ENCODE measurements at places on chromosomes 12 and 14.
A peak's percentile ranks its signal among the peaks of the same experiment; 100 is the strongest.

DNA sequence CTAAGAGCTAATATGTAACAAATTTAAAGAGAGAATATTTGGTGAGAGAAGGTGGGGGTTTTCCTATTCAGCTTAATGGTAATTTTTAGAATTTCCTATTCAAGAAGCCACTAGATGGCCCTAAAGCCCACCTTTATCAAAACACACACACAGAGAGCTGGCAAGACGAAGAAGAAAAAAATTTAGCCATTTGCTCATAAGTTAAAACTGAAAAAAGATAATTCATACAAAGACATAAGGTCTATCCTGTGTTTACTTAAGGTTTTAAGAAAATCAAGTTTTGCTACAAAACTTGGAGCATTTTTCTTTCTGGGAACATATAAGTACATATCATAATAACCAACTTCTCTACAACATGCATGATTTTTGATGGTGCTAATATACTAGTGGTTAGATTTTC lies 46.8 kb upstream of the PCED1B start:
- DNase-seq = no peak

DNA sequence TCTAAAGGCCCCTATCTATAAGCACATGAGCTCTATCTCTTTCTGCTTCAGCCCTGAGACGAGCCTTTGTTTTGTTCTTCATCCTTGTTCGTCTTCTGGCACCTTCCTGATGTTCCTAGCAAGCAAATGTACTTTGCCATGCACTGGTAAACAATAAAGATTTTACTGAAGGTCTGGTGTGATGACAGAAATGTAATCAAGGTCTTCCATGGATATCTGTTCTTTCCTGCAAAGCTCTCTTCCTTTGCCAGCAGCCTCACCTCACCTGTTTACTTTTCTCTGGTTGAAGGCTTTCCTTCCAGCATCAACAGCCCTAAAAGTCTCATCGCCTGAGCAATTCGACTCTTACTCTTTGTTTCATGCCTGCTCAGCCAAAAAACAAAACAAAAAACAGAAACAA lies 330.3 kb downstream of the PCNX1 start:
- no peak for DNase-seq

GRCh38 chr14:95302667-95303506 lies 16.8 kb downstream of the CLMN start:
- DNase-seq = no peak

DNA sequence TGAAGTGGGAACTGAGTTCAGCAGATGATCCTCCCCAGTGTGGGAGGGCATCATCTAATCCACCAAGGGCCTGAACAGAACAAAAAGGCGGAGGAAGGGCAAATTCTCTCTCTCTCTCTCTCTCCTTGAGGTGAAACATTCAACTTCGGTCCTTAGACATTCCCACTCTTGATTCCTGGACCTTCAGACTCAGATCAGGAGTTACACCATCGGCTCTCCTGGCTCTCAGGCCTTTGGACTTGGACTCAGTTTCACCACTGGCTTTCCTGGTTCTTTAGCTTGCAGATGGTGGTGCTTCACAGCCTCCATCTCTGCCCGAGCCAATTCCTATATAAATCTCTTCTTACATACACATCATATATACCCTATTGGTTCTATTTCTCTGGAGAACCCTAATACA lies 73.2 kb downstream of the SPPL3 start:
- no peak for DNase-seq

GRCh38 chr14:105589161-105589925 lies 63.0 kb downstream of the TMEM121 start:
- DNase-seq = no peak

GRCh38 chr12:129296671-129297070 lies 443.4 kb downstream of the GLT1D1 start:
- no peak for DNase-seq

DNA sequence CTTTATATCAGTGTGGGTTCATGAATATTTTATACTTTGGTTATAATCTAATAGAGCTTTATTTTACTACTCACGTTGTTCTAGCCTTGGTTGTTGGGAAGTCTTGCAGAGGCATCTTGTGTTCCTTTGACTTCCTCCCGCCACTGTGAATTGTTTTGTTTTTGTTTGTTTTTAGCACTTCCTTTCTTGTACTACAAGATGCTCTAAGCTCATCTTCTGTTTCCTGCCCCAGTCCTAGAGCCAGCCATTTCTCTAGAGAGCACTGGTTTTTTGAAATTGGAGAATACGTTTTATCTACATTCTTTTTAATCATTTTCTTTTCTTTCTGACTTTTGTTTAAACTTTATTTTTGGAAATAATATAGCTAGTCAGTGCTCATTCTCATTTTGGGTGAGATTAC lies 15.9 kb upstream of the NUBPL start:
- no peak for DNase-seq

- peak; percentile 91 for DNase-seq
Measured at GRCh38 chr12:52023182-52023975, 16.6 kb downstream of the TAMALIN start.

DNA sequence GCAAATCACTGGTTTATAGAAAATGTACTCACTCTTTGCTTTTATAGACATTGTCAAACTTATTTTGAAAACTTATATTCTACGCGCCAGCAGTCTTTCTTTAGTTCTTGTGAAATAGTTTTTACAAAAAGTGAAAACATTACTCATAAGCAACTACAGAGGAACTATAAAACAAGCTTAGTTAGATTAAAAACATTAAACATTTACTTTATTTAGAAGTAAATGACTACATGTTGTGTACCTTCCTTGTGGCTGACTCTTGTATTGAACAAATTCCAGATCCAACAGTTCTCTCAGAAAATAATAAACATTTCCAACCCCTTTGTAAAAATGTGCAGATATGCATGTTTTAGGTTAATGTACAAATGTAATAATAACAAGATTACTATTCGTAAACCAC lies 198.5 kb downstream of the SOX5 start:
- DNase-seq = no peak

- DNase-seq = no peak
Measured at GRCh38 chr12:51185171-51185717, 12.3 kb upstream of the TFCP2 start.

GRCh38 chr14:31781578-31781977 lies 220.4 kb downstream of the NUBPL start:
- DNase-seq = no peak

- DNase-seq = no peak
Measured at GRCh38 chr14:77442196-77442595, 15.2 kb downstream of the VIPAS39 start.

DNA sequence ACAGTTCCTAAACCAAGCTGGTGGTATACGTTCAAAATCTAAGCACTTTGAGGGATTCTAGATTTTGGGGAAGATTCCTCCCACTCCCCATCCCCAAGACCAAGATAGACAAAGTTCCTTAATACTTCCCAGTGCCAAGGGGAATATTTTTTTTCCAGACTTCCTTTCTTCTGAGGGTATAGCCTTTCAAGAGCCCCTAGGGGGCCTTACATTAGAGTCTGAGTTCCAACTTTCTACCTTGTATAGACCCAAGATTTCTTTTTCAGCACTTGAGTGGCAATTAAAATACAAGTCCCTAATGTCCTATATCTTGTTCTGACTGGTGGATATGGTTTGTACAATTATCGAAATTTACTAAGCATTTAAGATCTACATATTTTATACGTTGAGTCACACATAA lies 28.7 kb upstream of the SOS2 start:
- DNase-seq = no peak

GRCh38 chr12:8605057-8605456 lies 7.6 kb downstream of the AICDA start:
- no peak for DNase-seq

- DNase-seq = no peak
Measured at GRCh38 chr12:79954037-79954610, 19.2 kb upstream of the PPP1R12A start.

- no peak for DNase-seq
Measured at GRCh38 chr12:123957196-123957595, 15.4 kb downstream of the CCDC92 start.

- DNase-seq = no peak
Measured at GRCh38 chr12:22228022-22228875, 106.3 kb downstream of the ST8SIA1 start.

GRCh38 chr12:9760120-9760519 lies 581 bp downstream of the CD69 start:
- DNase-seq = no peak

GRCh38 chr12:114963846-114964245 lies 279.9 kb upstream of the TBX3 start:
- no peak for DNase-seq

- DNase-seq = no peak
Measured at GRCh38 chr12:68378872-68379606, 46.9 kb upstream of the MDM1 start.

- DNase-seq = no peak
Measured at GRCh38 chr12:76508128-76508980, 51.2 kb downstream of the OSBPL8 start.

GRCh38 chr12:118946256-118946655 lies 35.1 kb upstream of the SRRM4 start:
- DNase-seq = no peak

- peak; percentile 64 for DNase-seq
Measured at GRCh38 chr12:132561427-132562156, 48.8 kb downstream of the LRCOL1 start.

DNA sequence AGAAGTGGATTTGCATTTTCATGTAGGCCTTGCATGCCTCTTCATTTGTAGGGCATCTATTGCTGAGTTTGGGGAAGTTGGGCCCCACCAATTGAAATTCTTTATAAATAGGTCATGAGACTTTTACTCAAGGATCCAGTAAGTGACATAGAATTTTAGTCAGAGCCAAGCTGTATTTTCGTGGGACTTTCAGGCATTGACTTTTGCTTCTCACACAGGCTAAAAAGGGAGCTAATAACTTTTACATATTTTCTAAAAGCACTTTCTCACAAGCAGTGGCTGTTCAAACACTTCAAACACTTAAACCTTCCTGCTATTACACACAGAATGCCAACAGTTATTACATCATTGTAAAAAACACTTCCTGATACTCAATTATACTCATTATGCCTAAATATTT lies 260.5 kb downstream of the MSRB3 start:
- no peak for DNase-seq

GRCh38 chr12:52659395-52659794 lies 7.4 kb upstream of the KRT2 start:
- no peak for DNase-seq

GRCh38 chr14:74620497-74620921 lies 8.5 kb upstream of the LTBP2 start:
- DNase-seq = no peak

- no peak for DNase-seq
Measured at GRCh38 chr14:20428010-20428365, 8.0 kb downstream of the KLHL33 start.

DNA sequence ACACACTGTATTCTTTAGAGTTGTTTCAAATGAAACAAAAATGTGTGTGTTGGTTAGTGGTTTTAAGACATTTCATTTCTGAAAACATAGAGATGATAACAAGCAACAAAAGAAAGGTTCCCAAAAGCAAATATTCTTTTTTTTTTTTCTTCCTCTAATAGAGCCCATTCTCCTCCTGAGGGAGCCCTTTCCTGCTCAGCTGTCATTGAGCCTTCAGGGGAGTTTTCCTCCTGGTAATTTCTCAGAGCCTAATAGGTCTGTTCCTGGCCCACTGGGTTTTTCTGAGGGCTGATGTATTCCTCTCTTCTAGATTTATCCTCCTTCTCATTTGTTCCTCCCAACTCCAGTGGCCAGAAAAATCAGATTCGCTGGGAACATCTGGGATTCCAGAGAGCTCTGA lies 654.5 kb downstream of the NOVA1 start:
- no peak for DNase-seq

DNA sequence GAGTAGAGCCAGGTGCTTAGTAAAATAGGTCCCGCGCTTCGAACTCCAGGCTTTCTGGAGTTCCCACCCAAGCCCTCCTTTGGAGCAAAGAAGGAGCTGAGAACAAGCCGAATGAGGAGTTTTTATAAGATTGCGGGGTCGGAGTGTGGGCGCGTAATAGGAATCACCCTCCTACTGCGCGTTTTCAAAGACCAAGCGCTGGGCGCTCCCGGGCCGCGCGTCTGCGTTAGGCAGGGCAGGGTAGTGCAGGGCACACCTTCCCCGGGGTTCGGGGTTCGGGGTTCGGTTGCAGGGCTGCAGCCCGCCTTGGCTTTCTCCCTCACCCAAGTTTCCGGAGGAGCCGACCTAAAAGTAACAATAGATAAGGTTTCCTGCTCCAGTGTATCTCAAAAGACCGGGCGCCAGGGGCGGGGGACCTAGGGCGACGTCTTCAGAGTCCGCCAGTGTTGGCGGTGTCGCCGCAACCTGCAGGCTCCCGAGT lies 3.6 kb downstream of the SSTR1 start:
- DNase-seq = no peak

DNA sequence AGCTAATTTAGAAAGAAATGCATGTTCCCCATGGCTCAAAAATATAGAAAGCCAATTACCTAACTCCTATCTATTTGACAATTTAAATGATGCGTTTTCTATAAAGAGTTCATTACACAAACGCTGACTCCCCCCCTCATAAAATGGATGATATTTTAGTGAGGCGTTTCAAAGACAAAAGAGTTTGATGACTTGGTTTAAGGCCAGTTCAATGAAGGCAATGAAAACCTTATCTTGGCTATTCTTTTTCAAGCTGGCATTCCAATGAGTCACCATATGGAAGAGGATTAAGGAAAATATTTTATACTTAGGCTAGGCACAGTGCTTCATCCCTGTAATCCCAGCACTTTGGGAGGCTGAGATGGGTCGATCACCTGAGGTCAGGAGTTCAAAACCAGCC lies 62.7 kb downstream of the HMGA2 start:
- no peak for DNase-seq

DNA sequence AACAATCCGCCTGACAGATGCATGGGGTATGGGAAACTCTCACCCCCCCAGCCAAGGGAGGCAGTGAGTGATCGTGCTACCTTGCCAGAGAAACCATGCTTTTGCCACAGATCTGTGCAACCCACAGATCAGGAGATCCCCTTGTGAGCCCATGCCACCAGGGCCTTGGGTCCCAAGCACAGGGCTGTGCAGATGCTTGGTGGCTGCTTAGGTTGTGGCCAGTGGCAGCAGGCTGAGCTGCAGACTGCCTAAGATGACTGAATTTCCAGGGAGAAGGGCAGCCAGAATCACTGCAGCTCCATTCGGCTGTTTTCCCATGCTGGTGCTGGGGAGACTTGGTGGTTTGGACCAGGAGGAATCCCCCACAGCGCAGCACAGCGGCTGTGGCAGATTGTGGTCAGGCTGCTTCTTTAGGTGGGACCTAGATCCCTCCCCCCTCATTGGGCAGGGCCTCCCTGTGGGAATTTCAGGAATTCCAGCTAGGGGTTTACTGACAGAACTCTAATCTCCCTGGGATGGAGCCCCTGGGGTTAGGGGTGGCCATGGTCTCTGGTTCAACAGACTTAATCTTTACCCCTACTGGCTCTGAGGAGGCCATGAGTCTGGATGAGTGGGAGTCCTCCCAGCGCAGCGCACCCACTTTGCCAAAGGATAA lies 264.6 kb upstream of the DAAM1 start:
- no peak for DNase-seq

Data from germinal center (tissue), 1 donor.